ENCODE measurements at places on chromosomes 11 and 22.

GRCh38 chr11:112880495-112880894 is 80.7 kb upstream of the NCAM1 start:
- DNase-seq = no peak

DNA sequence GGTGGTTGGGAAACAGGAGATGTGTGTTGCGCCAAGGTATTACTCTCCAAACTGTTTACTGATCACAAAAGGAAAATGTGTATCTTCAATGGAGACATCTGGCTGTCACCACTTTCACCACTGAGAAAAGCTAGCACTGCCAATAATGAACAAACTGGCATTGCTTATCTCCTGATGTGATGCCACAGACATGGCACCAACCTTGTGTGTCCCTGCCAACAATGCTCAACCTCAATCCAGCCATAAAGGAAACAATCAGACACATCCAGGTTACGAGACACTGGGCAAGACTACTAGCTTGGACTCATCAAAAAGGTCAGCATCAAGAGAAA is 28.1 kb downstream of the GNB1L start:
- no peak for DNase-seq

- DNase-seq = no peak
These were observed 30.0 kb downstream of the LRRC32 start for GRCh38 chr11:76640501-76640900.

GRCh38 chr22:39253435-39254070 is 8.8 kb upstream of the PDGFB start:
- DNase-seq = peak; percentile 57

DNA sequence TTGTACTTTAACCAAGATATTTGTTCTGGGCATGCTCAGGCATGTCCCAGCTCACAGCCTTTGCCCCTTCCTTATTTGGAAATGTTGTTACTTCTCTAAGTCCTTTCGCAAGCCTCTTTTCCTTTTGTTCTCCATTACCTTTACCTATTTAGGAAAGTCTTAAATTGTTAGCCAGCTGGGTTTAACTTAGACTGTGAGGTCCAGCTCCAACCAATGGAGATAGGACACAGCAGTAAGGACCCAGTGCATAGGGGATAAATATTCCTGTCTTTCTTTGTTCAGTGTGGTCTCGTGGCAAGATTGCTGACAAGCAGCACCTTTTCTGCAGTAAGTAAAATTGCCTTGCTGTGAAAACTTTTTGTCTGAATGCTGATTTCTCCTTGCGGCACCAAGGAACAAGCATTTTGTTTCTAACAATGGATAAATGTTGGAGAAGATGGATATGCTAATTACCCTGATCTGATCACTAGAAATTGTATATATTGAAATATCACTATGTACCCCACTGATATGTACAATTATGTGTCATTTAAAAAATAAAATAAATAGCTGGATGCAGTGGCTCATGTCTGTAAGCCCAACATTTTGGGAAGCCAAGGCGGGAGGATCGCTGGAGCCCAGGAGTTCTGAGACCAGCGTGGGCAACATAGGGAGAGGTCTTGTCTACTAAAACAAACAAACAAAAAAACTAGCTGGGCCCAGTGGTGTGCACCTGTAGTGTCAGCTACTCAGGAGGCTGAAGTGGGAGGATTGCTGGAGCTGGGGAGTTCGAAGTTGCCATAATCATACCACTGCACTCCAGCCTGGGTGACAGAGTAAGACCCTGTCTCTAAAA is 31.9 kb upstream of the FTH1 start:
- DNase-seq = no peak

GRCh38 chr11:47791774-47792430 is 24.8 kb upstream of the FNBP4 start:
- no peak for DNase-seq

DNA sequence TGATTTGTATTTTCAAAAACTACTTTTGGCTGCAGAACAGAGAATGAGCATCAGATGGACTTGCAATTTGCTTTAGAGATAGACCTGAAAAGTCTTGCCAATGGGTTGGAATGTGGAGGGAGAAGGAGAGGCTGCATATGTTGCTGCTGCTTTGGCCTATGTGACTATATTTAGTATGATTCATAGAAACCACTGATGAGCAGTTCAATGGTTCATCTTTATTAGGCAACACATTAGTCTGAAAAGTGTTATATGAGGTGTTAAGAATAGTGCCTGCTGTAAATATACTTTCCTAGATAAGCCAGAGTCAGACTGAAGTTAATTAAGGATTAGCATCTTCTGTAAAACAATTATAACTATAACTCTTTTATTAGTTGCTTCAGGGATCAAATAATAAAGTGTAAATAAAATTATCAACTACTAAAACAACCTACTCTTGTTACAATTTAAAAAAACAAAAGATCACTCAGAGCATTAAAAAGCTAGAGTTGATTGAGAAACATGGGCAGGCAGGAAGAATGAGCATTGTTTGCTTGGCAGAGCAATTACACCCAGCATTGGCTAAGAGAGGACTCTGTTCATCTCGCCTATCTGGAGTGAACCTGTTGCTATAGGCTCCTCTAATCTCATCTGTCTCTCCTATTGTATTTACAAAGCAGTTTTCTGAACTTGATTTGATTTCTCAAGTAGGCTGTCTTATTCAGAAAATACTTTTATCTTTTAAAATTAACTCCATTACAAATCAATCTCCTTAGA is 36.3 kb downstream of the HORMAD2 start:
- DNase-seq = no peak

- DNase-seq = no peak
These were observed 460.9 kb upstream of the KIRREL3 start for GRCh38 chr11:127461241-127462064.

- peak; percentile 41 for DNase-seq
These were observed 31.6 kb downstream of the EIF3F start for GRCh38 chr11:8018484-8019313.

DNA sequence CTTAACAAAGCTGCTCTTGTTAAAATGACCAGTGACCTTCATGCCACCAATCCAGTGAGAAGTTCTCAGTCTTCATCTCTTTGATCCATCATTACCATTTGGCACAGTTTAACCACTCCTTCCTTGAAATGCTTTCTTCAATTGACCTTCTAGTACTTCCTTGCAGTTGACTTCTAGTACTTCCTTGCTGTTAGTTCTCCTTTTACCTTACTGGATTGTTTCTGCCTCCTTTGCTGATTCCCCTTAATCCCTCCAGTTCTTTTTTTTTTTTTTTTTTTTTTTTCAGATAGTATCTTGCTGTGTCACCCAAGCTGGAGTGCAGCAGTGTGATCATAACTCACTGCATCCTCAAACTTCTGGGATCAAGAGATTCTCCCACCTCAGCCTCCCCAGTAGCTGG is 66.0 kb upstream of the HORMAD2 start:
- no peak for DNase-seq

GRCh38 chr22:19762568-19763457 is 2.2 kb downstream of the TBX1 start:
- no peak for DNase-seq

DNA sequence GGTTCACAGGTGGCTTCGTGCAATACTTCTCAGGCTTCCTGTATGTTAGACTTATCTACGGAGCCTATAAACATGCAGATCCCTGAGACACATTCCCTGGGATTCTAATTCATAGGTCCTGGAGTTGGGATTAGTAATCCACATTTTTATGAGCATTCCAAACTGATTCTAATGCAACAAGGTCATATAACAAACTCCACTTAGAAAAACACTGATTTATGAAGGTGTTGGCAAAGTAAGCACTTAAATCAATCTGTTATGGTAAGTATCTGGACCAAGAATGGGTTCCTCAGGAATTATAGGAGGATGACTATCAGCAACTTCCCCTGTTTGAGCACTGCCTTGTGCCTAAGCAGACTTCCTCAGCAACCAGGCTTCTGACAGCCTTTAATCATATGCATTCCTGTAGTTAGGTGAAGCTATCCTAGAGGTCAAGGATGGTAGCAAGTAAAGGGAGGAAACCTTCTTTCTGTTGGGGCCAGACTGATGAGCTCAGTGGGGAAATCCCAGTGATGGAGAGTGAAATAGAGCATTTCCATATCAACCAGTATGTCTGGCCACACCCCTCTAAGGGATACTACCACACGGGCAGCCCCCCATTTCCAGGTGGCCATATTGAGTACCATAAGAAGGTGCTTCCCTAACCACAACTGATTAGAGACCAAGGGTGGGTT is 89.6 kb downstream of the RASSF10 start:
- DNase-seq = no peak

GRCh38 chr11:65713212-65713969 is 1.3 kb downstream of the KAT5 start:
- no peak for DNase-seq

GRCh38 chr11:88529426-88529825 is 191.9 kb upstream of the CTSC start:
- no peak for DNase-seq

DNA sequence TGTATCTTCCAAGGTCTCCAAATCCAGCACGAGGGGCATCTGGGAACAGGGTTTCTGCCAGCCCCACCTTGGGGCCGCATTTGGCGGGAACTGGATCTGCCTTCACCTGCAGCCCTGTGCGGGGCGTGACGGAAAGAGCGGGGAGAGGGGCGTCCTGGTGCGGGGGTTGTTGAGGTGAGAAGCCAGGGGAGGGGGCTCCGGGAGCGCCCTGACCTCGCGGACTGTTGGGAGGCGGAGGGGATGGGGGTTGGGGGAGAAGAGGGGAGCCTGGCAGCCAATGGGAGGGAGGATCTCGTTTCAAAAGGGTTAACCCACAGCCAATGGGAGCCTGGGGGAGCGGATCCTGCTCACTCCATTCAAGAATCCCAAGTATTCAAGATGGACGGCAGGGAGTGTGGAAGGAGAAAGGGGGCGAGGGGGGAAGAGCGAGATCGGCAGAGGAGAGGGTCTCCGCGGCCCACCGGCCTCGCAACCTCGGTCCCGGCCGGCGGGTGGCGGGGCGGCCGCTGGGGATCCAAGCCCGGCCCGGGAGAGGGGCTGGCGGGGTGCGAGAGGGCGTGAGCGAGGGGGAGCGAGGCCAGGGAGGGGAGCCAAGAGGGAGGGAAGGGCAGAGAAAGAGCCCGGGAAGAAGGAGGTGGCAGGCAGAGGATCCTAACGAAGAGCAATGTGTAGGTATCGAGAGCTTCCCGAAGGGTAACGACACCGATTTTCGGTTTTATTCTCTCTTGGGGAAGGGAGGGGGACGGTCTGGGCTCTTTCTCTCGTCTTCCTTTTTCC is 11.5 kb downstream of the YPEL4 start:
- DNase-seq = peak; percentile 93

GRCh38 chr11:101996111-101996510 is 51.1 kb upstream of the CFAP300 start:
- DNase-seq = peak; percentile 5

DNA sequence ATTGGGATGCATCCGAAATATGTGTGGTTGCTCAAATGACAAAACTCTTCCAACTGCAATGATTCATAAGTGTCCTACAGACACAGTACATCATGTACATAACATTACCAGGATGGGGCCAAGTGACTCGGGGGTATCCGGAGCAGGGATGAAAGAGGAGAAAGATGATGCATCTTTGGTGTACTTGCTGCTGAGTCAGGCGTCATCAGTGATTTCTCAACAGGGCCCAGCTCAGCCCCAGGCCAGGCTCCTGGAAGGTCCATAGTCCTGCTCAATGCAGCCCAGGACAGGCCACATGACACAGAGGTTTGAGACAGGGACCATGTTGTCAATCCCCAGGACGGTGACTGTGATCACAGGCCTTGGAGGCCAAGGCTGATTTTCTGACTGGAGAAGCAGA is 59.3 kb downstream of the GGTLC2 start:
- DNase-seq = no peak

- no peak for DNase-seq
These were observed 130.7 kb downstream of the SOX6 start for GRCh38 chr11:16225623-16226022.

GRCh38 chr11:72782081-72782920 is 11.5 kb downstream of the STARD10 start:
- DNase-seq = peak; percentile 44

- no peak for DNase-seq
These were observed 39.0 kb downstream of the UVRAG start for GRCh38 chr11:75853971-75854370.

DNA sequence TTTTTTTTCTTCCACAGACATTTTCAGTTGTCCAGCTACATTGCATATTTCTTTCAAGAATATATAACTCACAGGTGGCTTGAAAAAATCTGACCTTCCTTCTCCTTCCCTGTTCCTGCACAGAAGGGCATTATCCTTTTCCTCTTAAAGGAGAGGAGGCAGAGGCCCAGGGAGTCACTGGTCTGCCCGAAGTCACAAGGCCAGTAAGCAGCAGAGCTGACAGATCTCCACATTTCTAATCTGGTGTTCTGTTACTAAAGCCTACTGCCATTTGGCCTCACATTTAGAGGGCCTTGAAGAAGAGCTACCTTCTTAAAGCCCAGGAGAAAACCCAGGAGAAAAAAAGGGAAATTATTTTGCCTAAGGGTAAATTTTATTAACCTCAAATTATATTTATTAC is 12.3 kb downstream of the ENDOD1 start:
- no peak for DNase-seq

- DNase-seq = no peak
These were observed 123.9 kb upstream of the NARS2 start for GRCh38 chr11:78698612-78699011.

DNA sequence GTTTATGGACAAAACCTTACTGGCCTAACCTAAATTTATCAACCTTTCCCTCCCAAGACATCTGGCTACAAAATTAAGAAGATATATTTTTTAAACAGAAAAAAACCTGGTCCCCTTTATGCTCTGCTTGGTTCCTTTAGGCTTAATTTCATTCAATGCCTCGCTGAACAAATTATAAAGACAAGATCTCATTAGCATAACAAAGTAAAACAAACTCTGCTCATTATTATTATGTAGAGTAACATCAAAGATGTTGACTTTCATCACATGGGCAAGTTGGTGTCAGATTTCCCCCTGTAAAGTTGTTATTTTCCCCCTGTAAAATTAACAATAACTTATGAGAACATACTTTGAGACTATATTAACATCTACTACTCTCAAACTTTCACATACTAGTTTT is 11.0 kb downstream of the RRAS2 start:
- no peak for DNase-seq

DNA sequence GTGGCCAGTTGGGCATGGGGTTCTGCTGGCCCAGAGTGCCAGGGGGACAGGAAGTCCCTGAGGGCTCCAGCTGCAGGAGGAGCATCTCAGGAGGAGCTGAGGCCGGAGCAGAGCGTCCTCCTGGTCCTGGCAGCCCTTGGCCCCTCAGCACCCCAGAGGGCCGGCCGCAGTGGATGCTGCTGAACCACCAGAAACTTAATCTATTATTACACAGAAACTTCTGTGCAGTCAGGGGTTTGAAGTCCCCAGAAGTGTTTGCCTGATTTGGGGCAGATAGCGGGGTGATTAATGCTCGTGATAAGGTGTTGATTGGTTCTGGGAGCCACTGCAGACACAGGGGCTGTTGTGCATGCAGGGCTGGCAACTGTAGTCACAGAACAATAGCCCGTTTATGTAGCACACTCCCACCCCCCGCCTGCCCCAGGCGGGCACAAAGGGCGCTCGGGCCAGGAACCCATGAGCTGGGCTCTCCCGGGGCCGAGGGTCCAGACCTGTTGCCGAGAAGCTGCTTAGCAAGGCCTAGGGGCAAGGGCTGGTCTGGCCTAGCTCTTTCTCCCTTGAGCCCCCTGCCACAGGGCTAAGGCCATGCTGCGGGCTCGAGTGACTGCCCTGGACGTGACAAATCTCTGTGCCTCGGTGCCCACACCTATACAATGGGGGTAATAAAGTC is 29.0 kb upstream of the KCNQ1OT1 start:
- no peak for DNase-seq

Measured in NCI-H2171 (cell line).